T1000 (cell line): ENCODE measurements at places on chromosomes 2 and 18.

- DNase-seq = no peak
These were observed 10.6 kb upstream of the AKAIN1 start for GRCh38 chr18:5207471-5208150.

DNA sequence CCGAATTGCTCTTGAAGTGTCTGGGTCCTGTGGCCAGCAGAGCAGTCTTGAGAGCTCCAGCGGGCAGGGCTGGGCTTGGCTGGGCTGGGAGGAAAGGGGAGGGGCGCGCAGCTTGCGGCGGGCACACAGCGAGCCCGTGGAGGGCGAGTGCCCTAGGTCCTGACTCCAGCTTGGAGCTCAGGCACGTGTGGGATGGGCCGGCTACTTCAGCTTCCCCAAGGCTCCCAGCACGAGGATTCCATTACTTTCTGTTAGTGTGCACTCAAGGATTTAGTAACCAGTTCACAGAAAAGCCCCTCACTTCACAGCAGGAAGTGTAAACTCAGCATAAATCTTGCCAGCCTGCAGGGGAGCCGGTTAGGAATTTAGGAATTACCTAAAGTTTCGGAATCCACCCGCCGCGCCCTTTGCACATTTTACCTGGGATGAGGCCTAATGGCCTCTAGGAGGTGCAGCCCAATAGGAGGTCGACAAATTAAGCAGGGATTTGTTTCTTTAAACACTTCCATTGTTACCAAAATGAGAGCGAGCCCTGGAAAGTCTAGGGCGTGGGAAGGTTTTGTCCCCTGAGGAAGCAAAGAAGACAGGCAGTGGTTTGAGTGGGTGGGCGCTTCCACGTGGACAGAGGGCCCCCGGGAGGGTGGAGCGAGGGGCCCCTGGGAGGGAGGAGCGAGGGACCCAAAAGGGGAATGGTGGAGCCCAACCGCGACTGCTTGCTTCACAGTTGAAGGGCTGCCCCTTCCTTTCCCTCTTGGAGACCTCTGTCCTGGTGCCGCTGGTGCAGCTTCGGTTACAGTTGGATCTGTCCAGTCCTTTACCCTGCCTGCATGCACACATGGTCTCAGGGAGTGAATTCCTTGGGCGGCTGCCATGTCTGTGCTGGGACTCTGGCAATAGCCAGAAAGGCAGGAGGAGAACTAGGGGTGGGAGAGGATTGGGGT is 93.3 kb downstream of the CTAGE1 start:
- DNase-seq = no peak

- no peak for DNase-seq
These were observed 102.9 kb downstream of the TGFA start for GRCh38 chr2:70450641-70451250.

GRCh38 chr2:33378556-33379210 is 97.8 kb upstream of the RASGRP3 start:
- DNase-seq = no peak

GRCh38 chr2:238106339-238106697 is 6.2 kb downstream of the ESPNL start:
- DNase-seq = no peak

- no peak for DNase-seq
These were observed 112.6 kb downstream of the GAREM1 start for GRCh38 chr18:32358075-32358474.

- no peak for DNase-seq
These were observed 355.5 kb upstream of the ZEB2 start for GRCh38 chr2:144875290-144875969.

DNA sequence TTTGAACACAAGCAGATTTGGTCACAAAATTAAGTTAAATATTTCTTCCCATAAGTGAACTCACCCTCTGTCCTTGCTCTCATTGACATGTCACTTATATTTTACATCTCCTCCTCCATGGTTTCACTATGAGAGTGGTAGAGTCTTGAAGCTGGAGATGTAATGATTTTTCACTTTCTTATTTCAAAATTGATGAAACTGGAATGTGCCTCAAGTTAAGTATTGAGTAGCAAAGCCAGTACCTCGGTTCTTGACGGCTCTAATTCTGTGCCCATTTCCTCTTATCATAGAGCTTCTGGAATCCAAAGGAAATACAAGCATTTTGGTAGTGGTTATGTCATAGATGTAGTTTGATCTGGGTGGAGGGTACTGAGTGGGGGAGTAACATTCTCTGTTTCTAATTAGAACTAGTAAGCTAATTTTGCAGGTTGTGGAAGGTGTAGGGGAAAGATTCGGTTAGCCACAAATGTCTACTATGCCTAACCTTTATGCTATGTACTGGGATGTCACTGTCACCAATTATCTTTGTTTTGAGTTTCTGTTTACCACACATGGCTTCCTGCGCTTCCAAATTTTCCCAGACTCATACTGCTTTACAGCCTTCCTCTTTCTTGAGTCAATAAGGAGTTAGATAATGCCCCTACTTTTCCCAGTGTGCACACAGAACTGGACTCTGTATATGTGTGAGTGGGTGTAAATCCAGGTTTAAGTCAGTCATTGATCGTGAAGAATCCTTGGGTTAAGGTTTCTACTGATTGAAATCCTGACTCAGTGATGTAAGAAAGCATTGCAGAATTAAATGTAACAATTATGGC is 96.8 kb downstream of the DIS3L2 start:
- no peak for DNase-seq

DNA sequence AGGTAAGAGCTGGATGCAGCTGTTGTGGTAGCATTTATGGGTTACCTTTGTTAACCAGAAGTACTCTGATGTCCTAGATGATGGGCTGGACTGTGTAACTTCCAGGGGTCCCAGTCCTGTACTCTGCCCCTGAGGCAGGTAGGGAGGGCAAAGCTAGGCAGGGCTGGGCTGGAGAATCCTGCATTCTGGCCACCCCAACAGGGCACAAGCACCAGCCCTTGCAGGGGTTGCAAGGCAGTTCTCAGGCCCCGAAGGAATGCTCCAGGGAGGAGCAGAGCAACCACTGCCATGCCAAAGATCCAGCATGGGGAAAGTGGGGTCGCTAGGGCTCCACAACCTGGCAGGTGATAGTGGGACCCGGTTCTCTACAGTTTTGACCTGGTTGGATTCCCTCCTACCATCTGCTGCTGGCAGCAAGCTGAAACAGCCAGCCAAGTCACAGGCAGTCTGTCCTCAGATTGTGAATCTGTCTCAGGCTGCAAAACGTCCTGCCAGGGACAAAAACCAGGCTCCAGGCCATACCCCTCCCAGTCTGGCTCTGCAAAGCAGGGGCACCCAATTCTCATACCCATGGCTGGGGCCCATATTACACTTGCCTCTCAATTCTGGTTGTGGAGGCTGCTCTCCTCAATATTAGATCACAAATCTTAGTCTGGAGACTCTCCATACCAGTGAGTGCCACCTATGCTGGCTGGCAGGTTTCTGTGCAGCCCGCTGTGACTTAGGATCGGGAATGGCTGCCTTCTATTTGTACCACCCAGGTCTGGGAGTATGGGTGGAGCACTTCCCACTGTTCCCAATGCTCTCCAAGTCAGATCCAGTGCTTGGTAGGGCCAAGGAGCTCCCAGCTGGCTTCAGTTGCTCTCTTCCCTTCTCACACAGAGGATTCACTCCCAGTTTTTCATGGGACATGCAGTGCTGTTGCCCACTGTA is 61.1 kb downstream of the SMCHD1 start:
- no peak for DNase-seq

DNA sequence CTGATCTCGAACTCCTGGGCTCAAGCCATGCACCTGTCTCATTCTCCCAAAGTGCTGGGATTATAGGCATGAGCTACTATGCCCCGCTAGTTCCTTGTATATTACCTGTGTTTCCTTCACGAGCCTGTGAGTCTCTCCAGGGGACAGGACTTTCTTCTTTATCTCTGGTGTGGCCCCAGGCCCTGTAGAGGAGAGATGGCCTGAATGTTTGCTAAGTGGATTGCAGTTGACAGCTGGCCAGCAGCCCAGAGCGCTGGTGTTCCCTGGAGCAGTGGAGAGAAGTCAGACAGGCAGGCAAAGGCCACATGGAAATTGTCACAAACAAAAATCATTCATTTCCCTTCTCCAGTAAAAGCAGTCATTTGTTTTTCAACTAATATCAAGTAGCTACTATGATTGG is 17.9 kb downstream of the LPIN1 start:
- no peak for DNase-seq

- DNase-seq = no peak
These were observed 184.0 kb downstream of the SCG2 start for GRCh38 chr2:223418131-223418530.

DNA sequence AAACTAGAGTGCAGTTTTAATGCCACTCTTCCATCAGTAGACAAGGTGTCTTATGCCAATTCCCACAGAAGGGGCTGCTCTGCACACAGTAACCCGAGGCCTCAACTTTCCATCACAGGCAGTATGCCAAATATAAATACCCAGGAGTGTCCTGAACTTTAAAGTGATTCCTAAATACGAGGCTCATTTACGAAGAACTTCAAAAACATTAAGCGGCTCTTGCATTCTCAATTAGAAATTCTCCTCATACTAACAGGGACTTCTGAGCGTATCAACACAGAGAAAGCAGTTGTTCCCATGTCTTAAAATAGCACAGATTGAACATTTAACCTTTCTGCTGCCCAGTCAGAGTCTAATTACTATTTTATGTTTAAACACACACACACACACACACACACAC is 638.6 kb downstream of the ERBB4 start:
- DNase-seq = no peak

DNA sequence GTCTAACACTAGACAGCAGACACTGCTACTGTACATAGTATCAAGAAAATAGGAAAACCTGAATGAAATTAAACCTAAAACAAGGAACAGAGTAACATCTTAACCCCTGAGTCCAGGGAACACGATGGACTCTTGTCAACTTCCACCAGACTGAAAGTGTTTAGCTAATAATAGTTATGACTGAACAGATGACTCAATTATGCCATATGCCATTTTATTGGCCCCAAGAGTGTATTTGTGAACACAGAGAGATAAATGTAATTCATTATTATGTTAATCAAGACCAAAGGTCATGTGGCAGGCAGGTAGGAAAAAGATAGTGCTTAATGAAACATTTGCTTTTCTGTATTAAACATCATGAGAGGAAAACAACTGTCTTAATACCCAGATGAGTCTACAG is 58.0 kb downstream of the NYAP2 start:
- DNase-seq = no peak

DNA sequence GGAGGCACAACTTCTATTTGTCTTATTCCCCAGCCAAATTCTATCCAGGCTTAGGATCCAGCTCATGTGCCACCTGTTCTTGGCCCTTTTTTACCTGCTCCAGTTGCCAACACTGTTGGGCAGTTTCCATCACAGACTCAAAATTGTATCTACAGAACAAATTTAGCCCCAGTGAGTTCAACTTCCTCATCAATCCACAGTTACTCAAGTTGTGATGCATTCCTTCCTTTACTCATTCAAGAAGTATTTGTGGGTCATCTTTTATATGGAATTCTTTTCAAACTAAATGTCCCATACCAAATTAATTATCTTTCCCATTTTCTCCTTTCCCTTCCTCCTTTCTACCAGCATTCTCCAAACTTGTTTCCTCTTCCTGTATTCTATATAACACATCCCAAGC is 12.7 kb upstream of the DDX18 start:
- DNase-seq = no peak

DNA sequence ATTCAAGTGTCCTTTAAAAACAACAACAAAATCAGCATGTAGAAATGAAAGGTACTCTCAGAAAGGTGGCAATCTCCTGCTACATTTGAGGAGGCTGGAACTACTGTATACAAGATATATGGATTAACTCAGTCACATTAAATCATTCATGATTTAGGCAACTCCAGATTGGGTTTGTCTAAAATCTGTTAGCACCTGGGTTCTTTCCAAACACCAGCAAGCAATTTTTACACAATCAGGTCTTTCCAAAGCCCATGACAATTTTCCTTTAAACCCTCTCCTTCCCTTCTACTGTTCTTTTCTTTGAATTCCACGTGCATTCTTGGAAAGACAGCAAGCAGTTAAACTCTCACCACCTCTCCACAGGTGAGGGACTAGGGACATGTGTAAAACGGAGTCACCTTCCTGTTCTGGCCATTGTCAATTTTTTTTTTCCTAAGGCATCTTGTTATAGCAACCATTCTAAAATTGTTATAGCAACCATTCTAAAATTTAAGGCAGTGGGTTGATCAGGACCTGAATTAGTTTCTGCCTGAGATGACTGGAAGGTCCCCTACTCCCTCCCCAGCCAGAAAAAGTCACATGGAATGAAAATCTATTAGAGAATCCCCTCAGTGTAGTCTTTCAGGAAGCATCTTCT is 113.9 kb downstream of the ANKRD44 start:
- DNase-seq = no peak

- DNase-seq = no peak
These were observed 339.5 kb downstream of the GULP1 start for GRCh38 chr2:188631037-188631809.

DNA sequence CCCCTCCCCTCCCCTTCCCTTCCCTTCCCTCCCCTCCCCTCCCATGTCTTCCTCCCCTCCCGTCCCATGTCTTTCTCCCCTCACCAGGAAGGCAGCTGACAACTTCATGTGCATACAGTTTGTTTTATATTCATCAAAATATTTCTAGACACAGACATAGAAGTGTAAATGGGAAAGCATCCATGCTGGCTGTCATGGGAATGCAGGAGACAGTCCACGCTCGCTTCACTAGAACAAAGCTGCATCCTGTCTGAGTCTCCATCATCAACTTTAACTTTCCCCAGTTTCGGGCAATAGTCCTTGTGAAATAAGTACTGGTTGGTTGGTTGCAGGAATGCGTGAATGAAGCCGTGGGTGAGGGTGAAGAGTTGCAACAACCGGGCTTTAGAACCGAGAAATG is 226.9 kb downstream of the DCDC2C start:
- DNase-seq = no peak

DNA sequence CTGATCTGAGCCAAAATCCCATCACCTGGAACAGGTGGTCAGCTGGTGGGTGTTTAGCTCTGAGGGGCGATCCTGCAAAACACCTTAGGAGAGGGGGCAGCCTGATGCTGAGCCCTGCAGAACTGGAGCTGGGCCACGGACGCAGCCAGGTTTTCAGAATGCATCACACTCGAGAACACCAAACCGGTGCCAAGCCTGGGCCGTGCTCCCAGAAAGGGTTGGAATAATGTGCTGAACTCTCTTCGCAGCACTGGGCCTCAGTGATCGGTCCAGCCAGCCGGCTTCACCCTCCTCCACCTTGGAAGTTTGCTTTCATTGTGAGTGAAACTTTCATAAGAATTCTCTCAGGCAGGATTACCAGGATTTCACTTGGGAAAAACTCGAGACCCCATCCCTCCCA is 56.5 kb upstream of the TTC39C start:
- no peak for DNase-seq

GRCh38 chr18:57856557-57857280 is 53.6 kb upstream of the ATP8B1 start:
- no peak for DNase-seq

GRCh38 chr2:221549143-221549542 is 23.0 kb downstream of the EPHA4 start:
- DNase-seq = no peak

GRCh38 chr18:67634631-67635338 is 118.3 kb upstream of the DSEL start:
- no peak for DNase-seq
